Hepatic stellate cell (primary cell): ENCODE measurements at places on chromosomes 1 and 21.

DNA sequence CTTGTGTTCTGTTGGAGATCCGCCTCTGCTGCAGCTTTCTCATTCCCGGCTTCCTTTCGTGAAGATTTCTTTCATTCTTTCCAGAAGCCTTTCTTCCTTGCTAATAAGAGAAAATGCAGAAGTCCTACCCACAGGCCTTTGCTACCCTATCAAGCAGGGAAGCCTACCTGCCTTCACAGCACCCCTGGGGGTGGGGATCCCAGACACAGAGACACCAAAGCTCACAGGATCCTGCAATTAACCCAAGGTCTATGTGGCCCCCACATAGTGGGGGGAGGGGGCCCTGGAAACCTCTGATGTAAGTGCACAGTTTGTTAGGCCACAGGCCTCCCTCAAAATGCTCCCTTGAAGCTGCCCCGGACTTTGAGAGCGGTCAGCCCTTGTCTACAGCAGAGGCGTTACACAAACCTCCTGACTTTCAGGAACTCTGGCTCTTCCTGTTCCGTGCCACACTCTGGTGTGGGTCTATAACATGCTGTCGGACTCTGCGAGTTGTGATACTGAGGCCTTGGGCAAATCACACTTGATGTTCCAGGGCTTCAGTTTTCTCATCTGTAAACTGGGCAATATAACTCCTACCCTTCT, 31.2 kb downstream of the NKAIN1 start:
- no peak for DNase-seq

DNA sequence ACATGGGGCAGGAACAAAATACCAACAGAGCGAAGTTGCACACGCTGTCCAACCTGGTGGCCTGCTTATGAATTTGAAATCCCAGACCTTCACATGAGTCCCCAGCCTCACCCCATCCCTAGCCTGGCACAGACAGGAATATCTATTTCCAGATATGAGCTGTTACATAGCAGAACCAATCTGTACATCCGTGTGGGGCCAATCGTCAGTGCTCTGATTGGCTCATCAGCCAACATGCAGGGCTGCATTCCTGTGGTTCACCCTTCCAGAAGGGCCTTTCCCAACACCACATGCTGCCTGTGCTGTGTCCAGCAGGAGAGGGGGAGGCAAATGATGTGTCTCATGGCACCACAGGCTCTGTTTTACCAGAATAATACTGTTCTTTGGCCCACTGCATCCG, 31.3 kb downstream of the CCN1 start:
- peak; percentile 85 for DNase-seq

DNA sequence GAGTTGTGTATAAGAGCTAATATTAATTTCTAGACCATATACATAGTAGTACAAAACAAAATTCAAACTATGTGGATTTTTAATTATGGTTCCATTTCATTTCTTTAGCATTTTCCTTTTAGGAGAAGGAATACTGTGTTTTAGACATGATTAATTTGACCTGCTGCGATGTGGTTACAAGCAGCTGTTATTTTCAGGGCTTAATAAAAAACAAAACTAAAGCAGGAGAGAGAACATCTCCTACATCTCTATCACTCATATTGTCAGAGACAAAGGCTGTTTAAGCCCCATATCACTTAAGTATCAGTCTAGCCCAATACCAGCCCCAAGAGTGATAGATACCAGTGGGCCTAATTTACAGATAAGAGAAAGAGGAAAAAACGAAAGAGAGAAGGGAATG, 47.6 kb downstream of the ILDR2 start:
- DNase-seq: no peak

DNA sequence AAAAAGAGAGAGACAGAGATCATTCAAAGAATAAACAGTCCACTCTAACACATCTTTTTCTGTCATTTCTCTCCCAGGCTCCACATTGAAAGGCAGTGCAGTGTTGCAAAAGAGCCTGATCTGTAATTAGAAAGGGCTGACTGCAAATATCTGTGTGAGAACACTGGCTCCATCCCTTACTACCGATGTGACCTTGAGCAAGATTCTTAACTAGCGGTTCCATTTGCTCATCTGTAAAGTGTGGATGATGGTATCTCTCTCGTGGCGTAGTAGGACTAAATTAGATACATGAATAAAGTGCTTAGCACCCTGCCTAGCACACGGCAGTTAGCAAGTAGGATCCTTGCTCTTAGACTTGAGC, 26.9 kb upstream of the SLC44A3 start:
- no peak for DNase-seq

GRCh38 chr1:81119319-81119718, 681.4 kb upstream of the ADGRL2 start:
- no peak for DNase-seq

- no peak for DNase-seq
Measured at GRCh38 chr1:24147194-24147593, 4.3 kb upstream of the IL22RA1 start.

DNA sequence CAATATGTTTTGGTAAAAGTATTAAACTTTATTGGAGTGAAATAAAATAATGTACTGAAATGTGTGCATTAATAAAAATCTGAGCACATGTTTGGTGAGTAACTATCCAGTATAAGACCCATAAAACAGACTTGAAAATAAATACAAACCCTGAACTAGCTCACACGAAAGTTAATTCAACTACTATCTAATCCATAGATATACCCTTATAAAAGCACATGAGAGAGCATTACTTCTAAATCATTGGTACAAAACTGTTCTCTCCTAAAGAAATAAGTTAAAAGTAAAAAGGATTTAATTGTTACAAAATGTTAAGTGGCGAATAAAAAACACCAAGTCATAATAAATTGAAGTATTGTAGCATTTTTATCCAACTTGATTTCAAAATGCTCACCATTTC, 295.6 kb downstream of the PTPRC start:
- DNase-seq: no peak
